Myocyte (in vitro differentiated cells): ENCODE measurements at places on chromosomes 2 and 18. TPM values are rescaled to one million over a fixed set of nuclear protein-coding genes. Genes with fewer than 3 reads are reported as not detected.

DNA sequence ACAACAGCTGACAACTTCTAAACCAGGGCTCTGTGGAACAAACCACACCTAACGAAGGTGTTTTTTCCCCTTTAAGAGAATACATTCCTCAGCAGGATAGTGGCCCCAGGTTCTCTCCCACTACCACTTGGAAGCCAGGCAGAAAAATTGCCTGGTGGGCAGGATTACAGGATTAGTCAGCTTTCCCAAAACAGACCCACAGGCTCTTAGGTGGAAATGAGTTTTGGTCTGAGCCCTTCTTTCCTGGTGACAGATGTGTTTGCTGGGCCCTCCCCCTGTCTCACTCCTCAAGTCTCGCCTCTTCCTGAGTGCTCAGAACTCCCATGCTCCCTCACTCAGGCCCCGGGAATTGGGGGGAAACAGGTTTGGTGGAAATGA, 139.4 kb upstream of the HAAO start:
- peak; percentile 52 for DNase-seq

DNA sequence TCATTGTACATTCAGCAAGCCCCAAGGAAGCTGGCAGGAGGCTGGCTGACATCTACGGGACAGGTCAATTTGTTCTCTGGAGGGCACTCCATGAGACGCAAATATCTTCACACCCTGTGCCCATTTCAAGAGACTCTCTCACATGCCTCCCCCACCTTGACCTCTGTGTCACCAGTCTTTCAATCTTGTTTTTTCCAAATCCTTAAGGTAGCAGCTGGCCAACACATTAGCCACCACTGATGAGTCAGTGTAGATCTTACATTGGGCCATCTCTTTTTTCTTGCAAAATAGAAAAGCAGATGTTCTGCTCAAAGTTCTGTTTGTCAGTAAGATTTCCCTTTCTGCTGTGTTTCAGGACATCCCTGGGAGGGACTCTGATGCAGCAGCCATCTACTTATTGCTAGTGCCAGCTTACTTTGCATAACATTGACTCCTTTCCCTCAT, 1.7 kb upstream of the DPP4 start:
- DNase-seq, result peak; percentile 50

- no peak for DNase-seq
Measured at GRCh38 chr2:9895669-9896590, 52.7 kb downstream of the TAF1B start.

DNA sequence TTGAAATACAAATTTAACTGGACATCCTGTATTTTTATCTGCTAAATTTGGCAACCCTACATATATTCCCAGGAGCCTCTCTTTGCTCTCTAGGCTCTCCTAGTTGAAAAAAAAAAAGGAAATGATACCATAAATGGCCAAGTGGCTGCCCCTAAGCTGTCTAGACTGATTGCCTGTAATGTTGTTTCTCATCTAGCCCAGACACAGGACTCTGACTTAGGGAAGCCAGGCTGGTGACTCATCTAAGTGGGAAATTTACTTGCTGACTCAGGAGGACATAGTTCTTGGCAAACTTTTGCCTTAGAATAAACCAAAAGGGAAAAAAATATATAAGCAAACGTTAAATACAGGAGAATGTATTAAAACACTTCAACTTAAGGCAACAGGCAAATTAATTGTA, 14.6 kb upstream of the ITGAV start:
- DNase-seq, result peak; percentile 94

- DNase-seq, result no peak
Measured at GRCh38 chr2:207233731-207234130, 68.0 kb upstream of the KLF7 start.

GRCh38 chr2:25505622-25506021, 163.9 kb upstream of the DNMT3A start:
- no peak for DNase-seq

GRCh38 chr2:221896505-221897151, 324.5 kb upstream of the EPHA4 start:
- DNase-seq, result peak; percentile 66

DNA sequence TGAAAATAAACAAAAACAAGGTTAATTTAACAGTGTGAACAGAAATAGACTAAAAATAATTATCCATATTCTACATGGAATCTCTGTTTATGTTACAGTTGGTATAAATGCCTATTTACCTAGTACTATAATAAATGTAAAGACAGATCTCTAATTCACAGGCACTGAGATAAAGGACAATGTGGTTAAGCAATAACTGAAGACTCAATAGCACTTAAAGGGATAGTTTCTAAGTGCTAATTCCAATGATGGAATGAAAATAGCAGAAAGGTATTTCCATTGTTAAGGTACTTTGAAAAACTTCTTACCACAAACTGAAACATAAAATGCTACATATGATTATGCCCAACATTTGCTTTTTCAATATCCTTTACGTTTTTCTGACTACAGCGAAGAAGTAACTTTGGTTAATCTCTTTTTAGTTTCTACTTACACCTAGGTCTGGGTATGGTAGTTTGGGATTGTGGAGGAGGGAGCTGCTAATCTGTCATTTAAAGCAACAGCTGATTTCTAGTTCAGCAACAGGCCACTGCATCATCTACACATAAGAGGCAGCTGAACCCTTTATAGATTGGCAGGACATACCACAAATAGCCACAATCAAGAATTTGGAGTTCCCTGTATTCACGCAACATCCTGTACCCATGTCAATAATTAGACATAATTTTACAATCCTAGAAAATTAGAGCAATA, 27.2 kb downstream of the MAP4K3 start:
- peak; percentile 40 for DNase-seq

DNA sequence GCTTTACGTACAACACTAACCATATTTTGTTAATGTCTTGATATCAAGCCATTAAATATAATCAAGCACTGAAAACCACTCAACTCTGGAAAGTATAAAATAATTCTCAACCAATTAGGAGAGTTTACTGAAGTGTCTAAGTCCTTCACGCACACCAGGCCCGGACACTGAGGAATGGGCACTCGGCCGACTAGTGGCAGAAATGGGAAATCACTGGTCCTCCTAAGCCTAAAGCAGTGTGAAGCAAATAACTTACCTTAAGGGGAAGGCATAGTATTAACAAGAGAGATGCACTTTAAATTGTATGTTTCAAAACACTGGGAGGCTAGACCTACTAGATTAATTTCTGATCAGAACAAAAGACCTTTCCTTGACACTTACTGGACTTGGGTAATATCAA, 45.7 kb downstream of the FAM210A start:
- no peak for DNase-seq

GRCh38 chr2:110854355-110855081, 122.1 kb downstream of the ACOXL start:
- DNase-seq, result no peak

DNA sequence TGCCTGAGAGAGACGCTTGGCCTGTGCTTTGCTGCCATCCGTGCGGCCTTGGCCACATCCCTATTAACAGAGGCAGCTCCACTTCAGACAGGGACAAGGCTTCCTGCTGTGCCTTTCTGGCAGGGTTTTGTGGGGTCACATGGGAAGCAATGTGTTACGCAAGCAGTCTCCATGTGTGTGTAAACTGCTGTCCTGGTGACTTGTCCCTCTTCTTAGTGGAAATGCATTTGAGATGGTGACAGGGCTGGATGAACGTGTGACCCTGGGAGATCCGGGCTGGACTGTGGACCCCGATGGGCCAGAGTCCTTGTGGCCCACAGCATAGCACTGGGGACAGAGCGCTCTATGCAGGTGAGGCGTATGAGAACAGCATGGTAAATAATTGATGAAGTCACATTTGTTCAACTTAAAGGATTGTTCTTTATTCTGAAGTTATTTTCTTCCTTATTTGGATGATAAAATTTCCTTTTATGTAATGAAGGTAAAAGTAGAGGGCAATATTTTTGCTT, 23.2 kb downstream of the ASB1 start:
- no peak for DNase-seq

DNA sequence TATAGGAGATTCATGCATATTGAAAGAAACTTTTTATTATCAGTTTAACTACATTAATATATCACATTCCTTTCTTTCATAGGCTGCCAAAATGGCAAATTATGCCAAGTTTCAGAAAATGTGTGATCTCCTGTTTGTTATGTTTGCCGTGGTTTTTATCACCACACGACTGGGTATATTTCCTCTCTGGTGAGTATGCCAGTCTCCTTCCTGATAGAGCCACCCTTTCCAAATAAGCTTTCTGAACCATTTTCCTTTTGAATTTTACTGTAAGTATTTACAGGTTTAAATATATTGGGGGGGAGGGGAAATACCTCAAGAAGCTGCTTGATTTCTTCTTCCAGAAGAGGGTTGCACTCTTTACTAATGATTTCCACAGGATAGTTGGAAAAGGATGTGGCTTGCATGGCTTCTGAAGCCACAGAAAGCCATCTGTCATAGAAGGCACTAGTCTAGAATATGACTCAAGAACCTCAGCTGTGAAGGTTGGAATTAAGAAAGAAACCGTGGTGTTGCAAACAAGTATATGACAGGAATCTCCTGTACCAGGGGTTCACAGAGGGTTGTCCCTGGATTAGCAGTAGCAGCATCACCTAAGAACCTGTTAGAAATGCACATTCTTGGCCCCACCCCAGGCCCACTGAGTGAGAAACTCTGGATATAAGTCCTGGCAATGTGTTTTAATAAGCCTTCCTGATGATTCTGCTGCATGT, 84.5 kb upstream of the NOSTRIN start:
- peak; percentile 71 for DNase-seq

GRCh38 chr2:38750011-38750890, 910 bp downstream of the SRSF7 start:
- DNase-seq, result peak; percentile 53

DNA sequence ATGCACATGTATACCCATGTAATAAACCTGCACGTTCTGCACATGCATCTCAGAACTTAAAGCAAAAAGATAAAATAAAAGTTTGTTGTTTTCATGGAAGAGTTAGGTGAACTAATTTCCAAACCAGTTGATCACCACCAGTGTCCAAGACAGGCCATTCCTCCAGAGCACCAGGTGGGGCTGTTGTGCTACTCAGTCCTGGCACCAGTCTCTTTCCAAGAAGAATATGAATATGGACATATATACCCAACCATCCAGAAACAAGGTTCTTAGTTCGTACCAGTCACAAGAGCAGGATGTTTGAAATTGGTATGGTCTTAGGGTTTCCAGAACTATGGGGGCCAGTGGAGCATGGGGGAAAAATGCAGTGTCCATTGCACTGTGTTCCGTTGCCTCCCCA, 17.2 kb upstream of the TNP1 start:
- DNase-seq, result no peak

GRCh38 chr2:218284106-218284811, 8.0 kb downstream of the TMBIM1 start:
- peak; percentile 88 for DNase-seq

GRCh38 chr18:80191907-80192652, 55.2 kb downstream of the PARD6G start:
- no peak for DNase-seq

DNA sequence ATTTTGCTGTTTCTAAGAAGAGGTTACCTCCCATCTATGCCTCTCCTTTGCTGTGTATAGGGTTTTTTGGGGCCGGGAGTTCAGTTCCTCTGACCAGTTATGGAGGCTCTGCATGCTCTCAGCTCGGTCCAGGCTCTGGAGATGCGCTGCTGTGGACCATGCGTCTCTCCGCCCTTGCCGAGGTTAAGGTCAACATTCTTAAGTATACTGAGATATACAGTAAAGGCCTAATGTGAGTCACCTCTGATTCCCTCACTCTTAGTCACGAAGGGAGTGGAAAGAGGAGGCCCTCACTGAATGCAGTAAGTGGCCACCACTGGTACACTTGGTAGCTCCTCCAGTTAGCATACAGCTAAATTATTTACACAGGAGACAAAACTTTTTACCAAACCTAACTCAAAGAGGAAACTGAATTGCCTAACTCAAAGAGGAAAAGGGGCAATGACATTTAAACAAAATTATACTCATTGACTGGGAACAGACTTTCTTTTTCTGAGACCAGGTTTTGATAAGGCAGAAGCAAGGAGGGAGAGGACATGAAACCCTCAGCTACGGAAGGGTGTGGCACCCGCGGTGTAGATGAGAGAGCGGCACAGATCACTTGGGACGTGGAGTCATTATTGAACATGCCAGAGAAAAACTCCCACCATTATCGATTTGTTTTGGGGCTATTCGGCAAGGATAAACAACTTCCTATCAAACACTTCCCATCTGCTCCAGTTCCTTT, 98.7 kb downstream of the COPS8 start:
- DNase-seq, result no peak

DNA sequence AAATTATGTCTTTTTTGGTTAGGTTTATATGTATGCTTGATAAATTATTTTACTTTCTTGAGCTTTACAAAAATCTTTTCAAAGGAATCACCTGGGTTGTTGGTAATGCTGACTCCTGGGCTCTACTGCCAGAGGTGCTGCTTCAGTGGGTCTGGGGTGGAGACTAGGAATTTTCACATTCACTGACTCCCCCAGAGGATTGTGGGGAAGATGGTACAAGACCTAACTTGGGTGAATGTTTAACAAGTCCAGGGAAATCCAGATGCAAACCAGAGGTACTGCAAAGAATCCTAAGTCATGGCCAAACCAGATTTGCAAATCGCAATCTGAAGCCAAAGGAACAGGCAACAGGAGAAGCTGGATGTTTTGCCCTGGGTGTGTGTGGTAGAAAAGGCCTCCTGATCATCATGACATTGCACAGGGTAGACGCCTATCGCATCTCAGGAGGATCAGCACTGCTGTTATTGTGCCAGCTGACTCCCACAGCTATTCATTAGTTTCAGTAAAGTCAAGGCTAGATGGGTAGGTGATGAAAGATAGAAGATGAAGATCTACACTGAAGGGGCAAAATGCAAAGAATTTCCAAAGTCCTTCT, 185.2 kb downstream of the BARD1 start:
- DNase-seq, result no peak

DNA sequence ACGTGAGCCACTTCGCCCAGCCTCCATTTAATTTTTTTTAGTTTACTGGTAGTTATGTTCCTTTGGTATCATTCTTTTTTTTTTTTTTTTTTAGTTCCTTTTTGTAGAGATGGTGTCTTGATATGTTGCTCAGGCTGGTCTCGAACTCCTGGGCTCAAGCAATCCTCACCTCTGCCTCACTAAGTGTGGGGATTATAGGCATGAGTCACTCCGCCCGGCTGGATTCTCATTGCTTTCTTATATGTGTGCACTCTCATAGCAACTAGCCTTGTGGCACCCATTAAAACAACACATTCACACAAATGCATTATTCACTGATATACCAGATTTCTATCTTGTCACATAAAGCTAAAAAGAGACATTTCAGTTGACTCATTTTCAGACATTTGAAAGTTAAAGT, 4.2 kb downstream of the TTC27 start:
- no peak for DNase-seq

GRCh38 chr2:80380736-80381135, 76.2 kb upstream of the LRRTM1 start:
- no peak for DNase-seq

Gene HAT1
- 50.2 and 52.2 TPM in 2 replicates for total RNA-seq

Gene ID2
- total RNA-seq, result 15.9 and 34.0 TPM in 2 replicates

Gene SH3RF3
- 5.1 and 5.3 TPM in 2 replicates for total RNA-seq

Gene CHRND
- total RNA-seq, result 273 and 339 TPM in 2 replicates

Gene PLA2R1
- total RNA-seq, result 5.6 and 6.0 TPM in 2 replicates

Gene GPC1
- 757 and 1,139 TPM in 2 replicates for total RNA-seq

Gene C2orf69
- total RNA-seq, result 10.9 and 13.3 TPM in 2 replicates

Gene KYNU
- 0.05 and 1.8 TPM in 2 replicates for total RNA-seq

Gene TMEFF2
- total RNA-seq, result 4.8 and 6.5 TPM in 2 replicates

Gene E2F6
- 29.1 and 34.5 TPM in 2 replicates for total RNA-seq

Gene TDRD15
- not detected in 2 replicates for total RNA-seq
